ENCODE measurements at places on chromosomes 3 and 15. TPM values are rescaled to one million over a fixed set of nuclear protein-coding genes. Genes with fewer than 3 reads are reported as not detected.
A peak's percentile ranks its signal among the peaks of the same experiment; 100 is the strongest.

The RTP4 gene
- 2.1 TPM for total RNA-seq

The SLC51A gene
- total RNA-seq = not detected

DNA sequence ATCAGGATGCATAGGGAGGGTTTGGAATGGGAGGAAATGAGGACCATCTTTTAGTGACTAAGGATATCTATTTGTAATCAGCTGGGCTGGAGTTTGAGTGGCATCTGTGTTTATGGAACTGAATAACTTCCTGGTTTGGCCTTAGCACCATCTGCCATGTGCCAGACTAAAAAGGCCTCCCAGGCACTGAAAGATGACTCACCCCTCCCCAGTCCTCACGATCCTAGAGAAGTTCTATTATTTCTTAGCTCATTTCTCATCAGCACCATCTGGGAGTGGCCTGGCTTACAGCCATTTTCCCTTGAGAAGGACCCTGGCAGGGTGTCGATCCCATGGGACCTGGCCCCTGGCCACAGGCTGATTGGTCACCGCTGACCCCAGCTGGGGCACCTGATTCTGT is 23.9 kb upstream of the CTXND1 start:
- DNase-seq = peak; percentile 33

- no peak for DNase-seq
Measured at GRCh38 chr3:183541235-183541655, 14.3 kb downstream of the KLHL6 start.

DNA sequence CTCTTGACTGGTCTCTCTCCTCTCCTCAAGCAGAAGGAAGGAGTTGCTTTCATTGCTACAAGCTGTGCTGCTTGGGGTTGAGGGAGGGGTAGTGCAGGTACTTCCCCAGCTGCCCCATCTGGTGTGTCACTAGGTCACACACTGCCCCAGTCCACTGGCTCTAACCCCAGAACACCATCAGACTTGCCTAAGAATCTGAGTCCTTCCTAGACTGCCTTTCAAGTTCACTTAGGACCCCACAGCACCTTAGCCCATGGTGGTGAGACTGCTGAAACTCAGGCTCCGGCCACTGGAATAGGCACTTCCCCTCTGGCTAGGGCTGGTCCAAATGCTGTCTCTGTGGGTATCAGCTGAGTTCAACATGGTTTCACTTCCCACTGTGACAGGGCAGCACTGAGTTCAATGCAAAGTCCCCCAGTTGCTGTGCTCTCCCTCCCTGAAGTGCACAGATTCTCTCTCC is 279.7 kb upstream of the GOLGA6L4 start:
- DNase-seq = no peak

DNA sequence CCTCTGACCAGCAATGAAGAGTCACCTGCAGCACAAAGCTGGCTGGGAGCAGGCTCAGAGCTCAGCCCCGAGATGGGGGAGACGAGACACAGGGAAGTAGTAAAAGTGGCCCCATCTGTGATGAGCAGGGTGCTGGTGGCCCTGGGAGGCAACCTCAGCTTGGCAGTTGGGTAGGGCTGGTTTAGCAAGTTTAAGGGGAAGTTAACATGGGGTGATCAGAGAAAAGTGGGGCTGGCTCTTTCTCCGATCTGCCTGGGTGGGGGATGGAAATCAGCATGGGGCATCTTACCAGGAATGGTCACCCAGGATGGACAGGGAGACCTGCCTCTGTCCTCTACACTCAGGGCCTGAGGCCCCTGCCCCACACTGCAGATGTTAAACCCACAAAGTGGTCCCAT is 29.9 kb upstream of the SFMBT1 start:
- no peak for DNase-seq

- DNase-seq = no peak
Measured at GRCh38 chr3:19147905-19148767, at the start of gene KCNH8. Gene KCNH8 (plus strand): TSS chr3:19148510. CDS start chr3:19148720, 210 bp downstream.

Measured in fibroblast of lung (primary cell).